ENCODE measurements at places on chromosomes 1 and 21.
A peak's percentile ranks its signal among the peaks of the same experiment; 100 is the strongest.

DNA sequence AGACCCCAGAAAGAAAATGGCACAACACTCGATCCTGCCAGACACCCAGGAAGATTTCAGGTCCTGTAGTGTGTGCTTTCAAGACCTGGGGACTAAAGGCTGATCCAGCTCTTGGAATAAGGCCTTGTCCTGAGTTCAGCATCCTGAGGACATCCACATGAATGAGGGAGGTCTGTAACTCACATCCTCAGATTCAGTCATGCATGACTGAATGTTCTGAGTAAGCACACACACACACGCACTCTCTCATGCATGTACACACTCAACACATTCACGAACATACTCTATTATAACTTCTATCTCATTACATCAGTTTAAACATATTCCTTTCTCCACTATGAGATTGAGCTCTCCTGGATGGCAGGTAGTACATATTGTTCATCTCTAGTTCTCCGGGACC is 273.4 kb upstream of the BEND5 start:
- no peak overlapping the region for H3K4me3 ChIP-seq
- no peaks in the 10 kb centered on the region for H3K4me1 ChIP-seq
- H3K27ac ChIP-seq: no peak overlapping the region

DNA sequence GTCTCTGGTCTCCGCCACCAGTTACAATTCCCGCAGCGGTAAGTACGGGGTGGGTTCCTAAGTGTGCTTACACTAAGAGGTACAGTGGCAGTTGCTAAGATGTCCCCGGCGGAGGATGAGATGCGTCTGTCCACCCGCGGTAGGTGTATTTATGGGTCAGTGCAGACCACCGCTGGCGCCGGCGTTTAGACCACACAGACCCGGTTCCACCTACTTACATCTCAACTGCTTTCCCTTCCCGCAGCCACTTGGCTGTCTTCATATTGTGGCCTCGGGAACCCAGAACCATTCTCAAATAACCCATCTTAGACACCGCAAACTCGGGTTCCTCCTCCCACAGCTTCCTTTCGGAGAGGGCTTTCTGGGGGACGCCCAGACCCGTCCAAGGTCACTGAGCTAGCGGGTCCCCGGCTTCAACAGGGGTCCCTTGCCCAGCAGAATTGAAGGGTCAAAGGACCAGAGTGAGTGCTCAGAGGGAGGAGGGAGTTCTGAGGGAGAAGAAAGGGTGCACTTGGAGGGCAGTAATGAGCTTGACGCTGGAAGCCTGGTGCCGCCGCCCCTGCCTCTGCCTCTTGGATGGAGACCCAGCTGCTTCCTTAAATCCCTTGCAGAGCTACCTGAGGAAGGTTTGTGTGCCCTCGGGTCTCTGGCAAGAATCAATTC is 8.6 kb downstream of the NR5A2 start:
- H3K4me1 ChIP-seq: peaks cover 18% of the 10 kb centered on the region
- DNase-seq: no peak
- H3K27me3 ChIP-seq: peaks cover 26% of the 10 kb centered on the region
- no peak overlapping the region for H3K4me3 ChIP-seq
- H3K27ac ChIP-seq: no peak overlapping the region

DNA sequence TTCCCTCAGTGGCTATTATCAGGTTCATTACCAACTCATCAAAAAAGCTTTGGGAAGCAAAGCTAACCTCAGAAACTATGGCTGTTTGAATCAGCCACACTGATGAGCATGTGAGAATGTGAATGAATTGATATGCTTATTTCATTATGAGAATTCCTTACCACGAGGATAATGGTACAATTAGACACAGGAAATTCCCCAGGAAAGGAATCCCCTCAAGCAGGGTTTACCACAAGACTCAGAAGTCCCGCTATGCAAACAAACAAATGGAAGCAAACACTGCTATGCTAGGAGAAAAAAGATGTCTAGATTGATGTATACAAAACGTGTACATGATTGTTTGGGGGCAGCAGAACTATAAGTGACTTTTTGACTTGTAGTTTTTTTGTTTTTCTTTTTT is 205.0 kb downstream of the HMCN1 start:
- peaks cover 2% of the 10 kb centered on the region for H3K36me3 ChIP-seq
- no peaks in the 10 kb centered on the region for H3K27me3 ChIP-seq
- no peak overlapping the region for H3K27ac ChIP-seq
- no peaks in the 10 kb centered on the region for H3K4me1 ChIP-seq
- DNase-seq: no peak

DNA sequence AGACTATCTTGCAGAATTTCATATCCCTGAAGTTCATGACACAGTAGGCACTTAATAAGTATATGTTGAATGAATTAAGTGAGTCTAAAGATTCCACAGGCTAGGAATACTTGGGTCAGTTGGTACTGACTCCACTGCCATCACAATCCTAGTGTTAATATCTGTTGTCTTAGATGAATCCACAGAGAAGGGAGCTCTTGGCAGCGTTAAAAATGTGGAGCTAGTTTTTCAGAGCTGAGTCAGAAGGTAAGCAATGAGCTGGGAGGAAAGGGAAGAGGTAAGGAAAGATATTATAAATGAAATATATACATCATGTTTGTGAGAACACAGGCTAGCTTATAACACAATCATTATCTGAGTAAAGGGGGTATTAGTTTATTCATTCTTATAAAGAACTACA is 21.8 kb upstream of the GORAB start:
- H3K4me3 ChIP-seq: no peak overlapping the region
- peaks cover 7% of the 10 kb centered on the region for H3K27me3 ChIP-seq
- H3K36me3 ChIP-seq: no peaks in the 10 kb centered on the region
- H3K27ac ChIP-seq: no peak overlapping the region
- no peak for DNase-seq

DNA sequence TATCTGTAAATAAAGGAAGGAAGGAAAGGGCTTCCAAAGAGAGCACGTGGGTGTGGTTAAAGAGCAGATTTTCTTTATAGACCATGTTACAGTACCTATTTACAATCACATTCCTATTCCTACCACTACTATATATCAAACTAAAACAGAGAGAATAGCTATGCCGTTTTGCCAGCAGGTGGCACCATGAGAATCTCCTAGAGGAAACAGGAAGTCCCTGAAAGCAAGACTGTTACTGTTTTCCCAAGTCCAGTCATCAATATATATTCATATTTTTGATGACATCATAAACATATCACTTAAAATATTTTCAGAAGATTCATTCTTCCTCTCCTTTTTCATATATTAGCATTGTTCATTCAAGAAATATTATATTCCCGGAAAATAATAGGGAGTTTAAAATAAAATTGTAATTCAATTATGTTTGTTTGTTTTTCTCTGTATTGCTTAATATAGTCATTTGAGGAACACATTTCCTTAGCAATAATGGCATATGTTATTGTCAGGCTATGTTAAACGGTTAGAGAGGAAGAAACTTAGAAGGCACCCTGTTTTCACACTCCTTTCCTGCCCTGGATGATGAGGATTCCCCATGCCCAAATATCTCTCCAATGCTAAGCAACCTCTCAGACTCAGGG is 6.6 kb downstream of the CCDC190 start:
- H3K36me3 ChIP-seq: no peaks in the 10 kb centered on the region
- no peaks in the 10 kb centered on the region for H3K4me1 ChIP-seq

DNA sequence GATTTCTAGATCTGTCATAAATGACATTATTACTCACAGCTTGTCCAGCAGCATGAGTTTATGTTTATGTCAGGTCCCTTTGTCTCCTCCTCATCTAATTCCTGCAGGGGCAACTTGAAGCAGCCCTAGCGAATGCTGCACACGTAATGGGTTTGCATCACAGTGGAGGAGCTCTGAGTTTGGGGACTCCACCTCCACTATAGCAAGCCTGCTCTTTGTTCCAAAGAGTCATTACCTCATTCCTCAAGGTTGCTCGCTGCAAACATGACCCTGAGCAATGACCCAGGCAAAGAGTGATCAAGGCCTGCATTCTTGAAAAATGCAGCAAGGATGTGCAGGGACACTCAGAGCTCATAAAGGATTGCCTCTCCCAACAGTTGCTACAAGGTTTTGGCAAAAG is 261.9 kb downstream of the HHIPL2 start:
- H3K4me3 ChIP-seq: no peak overlapping the region
- peaks cover 3% of the 10 kb centered on the region for H3K27me3 ChIP-seq
- no peak overlapping the region for H3K27ac ChIP-seq
- H3K4me1 ChIP-seq: no peaks in the 10 kb centered on the region
- no peak for DNase-seq
- H3K36me3 ChIP-seq: no peaks in the 10 kb centered on the region

DNA sequence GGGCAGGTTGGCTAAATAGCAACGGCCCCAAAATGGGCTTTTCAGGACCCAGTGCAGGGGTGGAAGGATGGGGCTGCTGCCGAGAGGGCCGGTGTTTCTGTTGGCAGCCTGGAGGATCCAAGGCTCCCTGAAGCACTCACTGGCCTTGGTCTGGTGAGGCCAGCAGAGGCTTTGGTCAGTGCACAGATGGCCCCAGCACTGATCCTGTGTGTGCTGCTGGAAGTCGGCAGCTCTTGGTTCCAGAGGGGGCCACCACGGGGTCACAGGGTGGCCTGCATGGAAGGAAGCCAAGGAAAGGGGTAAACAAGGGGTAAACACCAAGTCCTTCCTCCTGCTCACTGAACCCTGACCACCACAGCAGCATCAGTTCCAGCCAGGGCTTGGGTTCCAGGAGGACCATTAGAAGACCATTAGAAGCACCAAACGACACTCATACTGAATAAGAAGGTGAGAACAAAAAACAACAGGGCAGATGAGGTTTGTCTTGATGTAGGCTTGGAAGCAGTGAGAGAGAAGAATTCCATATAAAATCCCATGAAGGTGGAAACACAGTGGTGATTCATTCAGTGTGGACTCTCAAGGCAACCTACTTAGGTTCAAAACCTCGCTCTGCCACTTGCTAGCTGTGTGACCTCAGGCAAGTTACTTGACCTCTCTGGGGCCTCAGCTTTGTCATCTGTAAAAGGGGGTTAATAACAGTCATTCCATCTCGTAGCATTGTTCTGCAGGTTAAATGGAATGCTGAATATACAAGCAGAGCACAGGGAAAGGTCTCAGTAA is 184.5 kb downstream of the RUNX1 start:
- no peak for DNase-seq
- no peaks in the 10 kb centered on the region for H3K27me3 ChIP-seq
- H3K36me3 ChIP-seq: peaks cover 29% of the 10 kb centered on the region
- peaks cover 20% of the 10 kb centered on the region for H3K4me1 ChIP-seq

DNA sequence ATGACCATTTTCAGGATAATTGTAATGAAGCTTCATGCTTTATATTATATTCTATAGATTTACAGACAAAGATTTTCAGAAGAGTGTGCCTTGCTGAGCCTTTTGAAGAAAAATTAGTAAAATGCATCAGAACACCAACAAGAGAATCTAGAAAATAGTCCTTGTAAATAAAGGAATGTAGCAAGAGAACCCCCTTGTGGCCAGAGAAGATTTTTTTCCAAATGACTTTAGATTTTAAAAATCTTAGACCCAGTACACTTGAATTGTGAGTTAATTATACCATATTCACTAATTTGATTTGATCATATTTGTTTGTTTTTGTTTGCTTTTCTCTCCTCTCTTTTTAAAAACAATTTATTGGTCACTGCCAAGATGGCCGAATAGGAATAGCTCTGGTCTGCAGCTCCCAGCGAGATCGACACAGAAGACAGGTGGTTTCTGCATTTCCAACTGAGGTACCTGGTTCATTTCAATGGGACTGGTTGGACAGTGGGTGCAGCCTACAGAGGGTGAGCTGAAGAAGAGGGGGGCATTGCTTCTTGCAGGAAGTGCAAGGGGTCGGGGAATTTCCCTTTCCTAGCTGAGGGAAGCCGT is 12.8 kb upstream of the IFI44L start:
- H3K4me1 ChIP-seq: no peaks in the 10 kb centered on the region
- no peaks in the 10 kb centered on the region for H3K36me3 ChIP-seq
- H3K4me3 ChIP-seq: no peak overlapping the region
- peaks cover 3% of the 10 kb centered on the region for H3K27me3 ChIP-seq

- H3K36me3 ChIP-seq: no peaks in the 10 kb centered on the region
- H3K27me3 ChIP-seq: peaks cover 5% of the 10 kb centered on the region
- no peak for DNase-seq
- H3K4me3 ChIP-seq: no peak overlapping the region
Measured at GRCh38 chr1:232625319-232625868, 4.5 kb downstream of the SIPA1L2 start.

DNA sequence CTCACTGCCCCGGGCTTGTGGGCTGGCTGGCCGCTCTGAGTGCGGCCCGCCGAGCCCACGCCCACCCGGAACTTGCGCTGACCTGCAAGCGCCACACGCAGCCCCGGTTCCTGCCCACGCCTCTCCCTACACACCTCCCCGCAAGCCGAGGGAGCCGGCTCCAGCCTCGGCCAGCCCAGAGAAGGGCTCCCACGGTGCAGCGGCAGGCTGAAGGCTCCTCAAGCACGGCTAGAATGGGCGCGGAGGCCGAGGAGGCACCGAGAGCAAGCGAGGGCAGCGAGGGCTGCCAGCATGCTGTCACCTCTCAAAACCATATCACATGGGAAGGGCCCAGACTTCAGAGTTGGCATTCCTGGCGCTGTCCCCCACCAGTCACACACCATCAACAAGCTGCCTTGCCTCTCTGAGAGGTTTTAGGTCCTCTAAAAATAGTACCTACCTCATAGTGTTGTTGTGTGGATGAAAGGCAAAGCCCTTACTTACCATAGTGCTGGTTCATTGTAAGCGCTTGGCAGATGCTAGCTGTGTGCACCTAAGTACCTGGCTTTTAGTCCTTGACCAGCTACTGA is 13.4 kb downstream of the LDLRAD1 start:
- no peak for DNase-seq
- peaks cover 2% of the 10 kb centered on the region for H3K27me3 ChIP-seq
- H3K27ac ChIP-seq: no peak overlapping the region
- no peaks in the 10 kb centered on the region for H3K4me1 ChIP-seq

GRCh38 chr21:42174173-42174572 is 44.8 kb upstream of the ABCG1 start:
- no peak overlapping the region for H3K4me3 ChIP-seq
- DNase-seq: no peak
- no peaks in the 10 kb centered on the region for H3K27me3 ChIP-seq
- H3K27ac ChIP-seq: peak overlapping the region; percentile 38
- no peaks in the 10 kb centered on the region for H3K36me3 ChIP-seq

- peaks cover 9% of the 10 kb centered on the region for H3K27me3 ChIP-seq
- no peaks in the 10 kb centered on the region for H3K4me1 ChIP-seq
- H3K4me3 ChIP-seq: no peak overlapping the region
- H3K36me3 ChIP-seq: no peaks in the 10 kb centered on the region
- DNase-seq: no peak
Measured at GRCh38 chr1:55679971-55680370, 464.8 kb upstream of the USP24 start.

GRCh38 chr1:109969146-109969829 is 15.3 kb upstream of the AHCYL1 start:
- no peak overlapping the region for H3K4me3 ChIP-seq
- DNase-seq: no peak
- no peak overlapping the region for H3K27ac ChIP-seq
- no peaks in the 10 kb centered on the region for H3K27me3 ChIP-seq

Measured in memory B cell (primary cell).